ENCODE measurements at places on chromosomes 16 and 17.

- DNase-seq = peak; percentile 60
Observed at GRCh38 chr16:1379304-1380076, 27.8 kb downstream of the GNPTG start.

DNA sequence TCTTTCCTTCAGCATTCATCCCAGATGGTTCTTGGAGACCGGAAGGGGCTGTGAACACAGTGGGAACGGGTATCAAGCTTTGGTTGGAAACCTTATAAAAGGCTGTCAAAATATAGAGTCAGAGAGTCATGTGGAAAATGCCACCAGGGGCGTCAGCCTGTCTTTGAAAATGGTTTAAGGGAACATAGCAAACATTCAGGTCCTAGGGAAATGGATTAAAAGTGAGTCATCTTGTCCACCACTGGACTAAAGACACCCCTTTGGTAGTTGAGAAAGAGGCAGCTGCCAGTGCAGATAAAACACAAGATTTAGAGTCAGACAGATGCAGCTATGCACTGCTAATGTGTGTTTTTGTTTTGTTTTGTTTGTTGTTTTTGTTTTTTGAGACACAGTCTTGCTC lies 47.8 kb upstream of the BCO1 start:
- DNase-seq = no peak

GRCh38 chr17:66340720-66341119 lies 38.3 kb downstream of the PRKCA start:
- no peak for DNase-seq

GRCh38 chr16:21628772-21629171 lies 23.6 kb downstream of the IGSF6 start:
- DNase-seq = no peak

- DNase-seq = no peak
Observed at GRCh38 chr16:55947366-55947765, 72.2 kb upstream of the CES5A start.

GRCh38 chr16:71421911-71422310 lies 19.9 kb downstream of the TLE7 start:
- no peak for DNase-seq

All from activated naive CD4-positive, alpha-beta T cell (primary cell).